NCI-H1092 (cell line): ENCODE measurements at places on chromosomes 12 and 14.

DNA sequence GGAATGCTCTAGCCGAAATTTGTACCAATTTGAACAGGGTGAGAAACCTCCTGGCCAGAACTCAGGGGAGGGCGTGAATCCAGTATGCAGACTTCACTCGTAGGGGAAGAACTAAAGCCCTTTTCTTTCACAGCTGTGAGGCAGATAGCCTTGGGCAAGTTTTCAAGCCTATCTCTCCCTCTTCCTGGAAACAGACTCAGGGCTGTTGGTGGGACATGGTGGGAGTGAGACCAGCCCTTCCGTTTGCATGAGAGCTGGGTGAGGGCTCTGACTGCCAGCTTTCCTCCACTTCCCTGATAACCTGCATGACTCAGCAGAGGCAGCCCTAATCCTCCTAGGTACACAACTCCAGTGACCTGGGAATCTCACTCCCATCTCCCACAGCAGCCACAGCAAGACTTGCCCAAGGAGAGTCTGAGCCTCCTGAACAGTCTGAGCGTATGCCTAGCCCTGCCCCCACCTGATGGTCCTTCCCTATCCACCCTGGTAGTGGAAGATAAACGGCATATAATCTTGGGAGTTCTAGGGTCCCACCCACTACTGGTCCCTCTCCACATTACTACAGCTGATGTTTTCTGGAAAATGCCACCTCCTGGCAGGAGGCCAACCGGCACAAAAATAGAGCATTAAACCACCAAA, 170.1 kb upstream of the AMIGO2 start:
- no peak for DNase-seq

GRCh38 chr12:89194683-89195082, 157.6 kb downstream of the DUSP6 start:
- no peak for DNase-seq

DNA sequence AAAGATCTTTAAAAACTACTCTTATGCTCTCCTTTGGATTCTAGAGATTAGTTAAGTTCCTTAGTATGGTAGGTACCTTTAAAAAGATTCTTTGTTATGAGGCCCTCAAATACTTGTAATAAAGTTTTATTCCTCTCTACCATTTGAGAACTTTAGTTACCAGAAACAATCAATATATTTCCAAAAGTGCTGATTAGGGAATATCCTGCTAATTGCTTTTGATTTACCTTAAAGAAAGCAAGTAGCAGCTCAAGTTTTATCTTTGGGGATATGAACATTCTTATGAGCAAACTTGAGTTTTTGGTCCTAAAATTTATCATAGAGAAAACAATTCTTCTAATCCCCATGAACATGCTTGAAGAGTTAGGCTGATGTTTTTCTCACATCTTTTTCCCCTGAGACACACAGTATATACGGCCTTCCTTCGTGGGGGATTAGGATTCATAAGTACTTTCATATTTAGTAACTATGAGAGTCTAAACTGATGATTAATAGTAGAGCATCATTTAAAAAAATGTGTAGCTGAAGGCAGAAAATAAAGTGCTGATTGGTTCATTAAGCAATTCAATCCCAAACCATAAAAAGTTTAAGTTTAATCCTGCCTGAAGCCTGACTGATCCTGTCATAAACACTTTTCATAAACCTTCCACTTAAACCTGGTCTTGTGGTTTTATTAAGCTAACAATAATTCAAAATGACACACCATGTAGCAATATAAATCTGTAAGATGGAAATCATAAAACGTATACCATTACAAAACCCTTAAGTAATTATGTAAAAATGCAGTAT, 380.5 kb upstream of the FBXO33 start:
- DNase-seq = no peak

DNA sequence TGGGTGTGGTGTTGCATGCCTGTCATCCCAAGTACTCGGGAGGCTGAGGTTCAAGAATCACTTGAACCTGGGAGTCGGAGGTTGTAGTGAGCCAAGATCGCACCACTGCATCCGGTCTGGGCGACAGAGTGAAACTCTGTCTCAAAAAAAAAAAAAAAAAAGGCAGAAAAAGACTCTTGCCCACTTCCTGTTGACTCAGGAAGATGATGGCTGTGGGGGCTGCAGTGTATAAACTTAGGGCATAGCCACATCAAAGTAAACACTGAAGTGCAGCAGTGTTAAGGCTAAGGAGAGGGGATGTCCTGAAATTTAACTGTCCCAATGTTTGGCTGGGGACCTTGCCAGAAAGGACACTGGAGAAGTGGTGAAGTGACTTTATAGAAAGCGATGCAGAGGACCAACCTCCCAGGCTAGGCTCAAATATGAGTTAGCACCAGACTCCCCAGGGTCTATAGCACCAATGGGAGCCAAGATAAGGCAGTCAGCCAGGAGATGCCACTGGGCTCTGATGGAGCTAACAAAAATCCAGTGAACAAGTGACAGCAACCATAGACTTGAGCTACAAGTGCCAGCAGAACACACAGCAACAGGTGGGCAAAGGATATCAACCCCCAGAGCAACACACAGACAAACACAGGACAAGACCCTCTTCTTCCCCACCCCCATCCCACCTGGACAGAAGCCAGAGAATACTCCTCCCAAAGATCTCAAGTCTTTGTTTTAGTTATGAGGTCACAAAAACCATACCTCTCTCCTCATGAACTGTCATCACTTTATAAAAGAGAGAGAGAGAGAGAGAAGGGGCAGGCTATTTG, 28.0 kb downstream of the NELL2 start:
- no peak for DNase-seq

DNA sequence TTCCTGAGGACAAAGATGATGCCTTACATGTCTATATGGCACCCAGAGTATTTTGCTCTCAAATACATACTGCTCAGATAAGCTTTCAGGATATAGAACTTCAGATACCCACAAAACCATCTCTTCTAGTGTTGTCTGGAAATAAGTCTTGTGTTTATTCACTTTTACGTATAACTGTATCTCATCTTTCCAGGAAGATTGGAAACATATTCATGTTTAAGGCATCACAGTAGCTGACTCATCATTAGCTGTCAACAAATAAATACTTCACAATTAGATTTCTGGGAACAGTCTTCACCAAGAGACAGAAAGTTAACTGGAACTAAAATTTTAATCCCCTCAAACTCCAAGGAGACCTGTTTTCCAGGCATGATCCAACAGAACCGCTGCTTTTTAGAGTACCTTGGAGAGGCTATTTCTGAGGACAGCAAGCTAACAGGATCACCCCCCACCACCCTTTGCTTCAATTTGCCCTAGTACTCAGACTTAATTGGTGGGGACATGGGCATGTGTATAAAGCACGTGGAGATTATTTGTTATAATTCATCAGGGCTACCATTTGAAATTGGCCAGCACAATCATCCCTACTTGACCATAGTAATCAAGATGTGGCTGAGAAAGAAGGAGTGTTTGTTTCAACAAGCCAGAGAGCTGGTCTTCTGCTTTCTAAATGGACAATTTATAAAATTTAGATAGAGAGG, 129.3 kb upstream of the HIF1A start:
- no peak for DNase-seq

GRCh38 chr14:73777420-73777819, 63.2 kb upstream of the PNMA1 start:
- no peak for DNase-seq

DNA sequence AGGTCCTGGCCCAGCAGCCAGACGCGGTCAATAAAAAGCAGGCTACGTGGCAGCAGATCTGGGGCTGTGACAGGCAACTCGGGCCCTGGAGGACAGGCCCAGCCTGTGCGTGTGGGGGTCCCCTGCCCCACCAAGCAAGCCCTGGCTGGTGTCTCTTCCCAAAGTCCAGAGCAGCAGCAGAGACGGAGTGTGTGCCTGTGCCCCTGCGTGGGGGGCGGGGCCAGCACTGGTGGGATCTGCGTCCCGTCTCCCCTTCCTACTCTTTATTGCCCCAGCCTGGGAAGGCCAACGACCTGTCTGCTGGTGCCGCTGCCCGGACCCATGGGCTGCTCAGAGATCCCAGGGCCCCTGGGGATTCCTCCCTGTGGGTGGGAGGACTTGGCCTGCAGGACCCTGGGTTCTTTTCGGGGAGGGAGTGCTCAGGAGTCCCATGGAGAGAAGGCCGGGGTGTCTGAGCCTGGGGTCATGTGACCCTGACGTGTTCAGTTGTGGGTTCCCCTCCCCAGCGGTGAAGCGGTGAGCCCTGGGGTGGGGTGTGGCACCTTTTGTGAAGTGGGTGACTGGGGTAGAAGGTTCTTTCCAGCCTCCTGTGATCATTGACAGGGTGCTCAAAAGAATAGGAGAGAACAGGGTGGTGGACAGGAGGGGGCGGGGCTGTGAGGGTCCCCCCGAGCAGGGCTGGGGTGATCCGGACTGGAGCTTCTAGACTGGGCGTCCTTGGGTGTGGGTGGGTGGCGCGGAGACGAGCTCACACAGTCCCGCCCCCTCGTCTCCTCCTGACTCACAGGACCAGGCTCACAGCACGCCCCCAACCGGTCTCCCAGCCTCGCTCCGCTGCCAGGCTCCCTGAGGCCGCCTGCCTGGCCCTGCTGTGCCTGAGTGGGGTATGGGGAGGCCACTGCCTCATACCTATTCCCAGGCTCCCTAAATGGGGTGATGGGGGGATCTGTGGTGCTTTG, 22.4 kb downstream of the ASPG start:
- DNase-seq = no peak

DNA sequence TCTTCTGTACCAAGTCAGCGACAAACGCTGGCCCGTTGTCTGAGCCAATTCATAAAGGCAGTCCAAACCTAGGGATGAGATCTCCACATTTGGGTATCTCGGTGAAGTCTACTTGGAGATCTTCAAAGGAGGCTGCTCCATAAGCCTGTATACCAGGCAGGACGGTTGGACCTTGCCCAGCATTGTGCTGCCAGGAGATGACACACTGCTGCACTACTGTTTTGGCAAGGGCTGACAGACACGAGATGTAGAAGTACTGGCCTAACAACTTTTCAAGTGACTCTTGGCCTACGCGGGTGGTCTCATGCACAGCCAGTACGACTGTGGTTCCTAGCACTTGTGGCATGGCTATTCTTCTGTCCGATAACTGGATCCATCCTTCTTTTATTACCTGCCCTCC, 135.3 kb downstream of the SLC38A6 start:
- no peak for DNase-seq
